ENCODE measurements at places on chromosomes 1 and 21. TPM values are rescaled to one million over a fixed set of nuclear protein-coding genes. Genes with fewer than 3 reads are reported as not detected.

EPHA8 gene
- 5.2 TPM for total RNA-seq

TSSK3 gene
- total RNA-seq = 72.9 TPM

SLAMF9 gene
- 2.0 TPM for total RNA-seq

DMRTA2 gene
- total RNA-seq = 3.5 TPM

TDRD5 gene
- total RNA-seq = 26.1 TPM

IL10 gene
- 1.4 TPM for total RNA-seq

GRCh38 chr1:166353213-166353612 is 186.4 kb upstream of the FAM78B start:
- no peak for DNase-seq
- no peak overlapping the region for H3K4me3 ChIP-seq
- H3K4me1 ChIP-seq = no peaks in the 10 kb centered on the region

GRCh38 chr1:36349839-36350238 is 26.4 kb upstream of the EVA1B start:
- no peak overlapping the region for H3K4me3 ChIP-seq
- peak; percentile 44 for DNase-seq
- peaks cover 17% of the 10 kb centered on the region for H3K4me1 ChIP-seq
- peak overlapping the region; percentile 45 for H3K27ac ChIP-seq
- no peaks in the 10 kb centered on the region for H3K36me3 ChIP-seq
- no peaks in the 10 kb centered on the region for H3K27me3 ChIP-seq

GRCh38 chr1:78683079-78683478 is 33.4 kb downstream of the IFI44 start:
- H3K4me1 ChIP-seq = no peaks in the 10 kb centered on the region
- H3K27me3 ChIP-seq = no peaks in the 10 kb centered on the region
- H3K36me3 ChIP-seq = no peaks in the 10 kb centered on the region

- no peak for DNase-seq
- H3K36me3 ChIP-seq = no peaks in the 10 kb centered on the region
- no peak overlapping the region for H3K27ac ChIP-seq
- no peaks in the 10 kb centered on the region for H3K27me3 ChIP-seq
- peaks cover 2% of the 10 kb centered on the region for H3K4me1 ChIP-seq
These were observed 23.3 kb upstream of the DPT start for GRCh38 chr1:168752171-168752832.

GRCh38 chr1:3229081-3229725 is 160.2 kb downstream of the PRDM16 start:
- H3K36me3 ChIP-seq = no peaks in the 10 kb centered on the region
- H3K27ac ChIP-seq = no peak overlapping the region
- H3K27me3 ChIP-seq = no peaks in the 10 kb centered on the region
- H3K4me3 ChIP-seq = no peak overlapping the region
- H3K4me1 ChIP-seq = no peaks in the 10 kb centered on the region

- H3K4me3 ChIP-seq = no peak overlapping the region
- H3K27ac ChIP-seq = no peak overlapping the region
- no peaks in the 10 kb centered on the region for H3K4me1 ChIP-seq
- DNase-seq = no peak
These were observed 16.1 kb upstream of the CHI3L1 start for GRCh38 chr1:203202431-203203245.

- H3K27me3 ChIP-seq = no peaks in the 10 kb centered on the region
- no peaks in the 10 kb centered on the region for H3K4me1 ChIP-seq
- H3K36me3 ChIP-seq = no peaks in the 10 kb centered on the region
- H3K27ac ChIP-seq = no peak overlapping the region
These were observed 41.4 kb downstream of the HMGB4 start for GRCh38 chr1:33905241-33905640.

- H3K4me3 ChIP-seq = no peak overlapping the region
- DNase-seq = no peak
- no peaks in the 10 kb centered on the region for H3K36me3 ChIP-seq
These were observed 216.7 kb downstream of the TRABD2B start for GRCh38 chr1:47780469-47780995.

DNA sequence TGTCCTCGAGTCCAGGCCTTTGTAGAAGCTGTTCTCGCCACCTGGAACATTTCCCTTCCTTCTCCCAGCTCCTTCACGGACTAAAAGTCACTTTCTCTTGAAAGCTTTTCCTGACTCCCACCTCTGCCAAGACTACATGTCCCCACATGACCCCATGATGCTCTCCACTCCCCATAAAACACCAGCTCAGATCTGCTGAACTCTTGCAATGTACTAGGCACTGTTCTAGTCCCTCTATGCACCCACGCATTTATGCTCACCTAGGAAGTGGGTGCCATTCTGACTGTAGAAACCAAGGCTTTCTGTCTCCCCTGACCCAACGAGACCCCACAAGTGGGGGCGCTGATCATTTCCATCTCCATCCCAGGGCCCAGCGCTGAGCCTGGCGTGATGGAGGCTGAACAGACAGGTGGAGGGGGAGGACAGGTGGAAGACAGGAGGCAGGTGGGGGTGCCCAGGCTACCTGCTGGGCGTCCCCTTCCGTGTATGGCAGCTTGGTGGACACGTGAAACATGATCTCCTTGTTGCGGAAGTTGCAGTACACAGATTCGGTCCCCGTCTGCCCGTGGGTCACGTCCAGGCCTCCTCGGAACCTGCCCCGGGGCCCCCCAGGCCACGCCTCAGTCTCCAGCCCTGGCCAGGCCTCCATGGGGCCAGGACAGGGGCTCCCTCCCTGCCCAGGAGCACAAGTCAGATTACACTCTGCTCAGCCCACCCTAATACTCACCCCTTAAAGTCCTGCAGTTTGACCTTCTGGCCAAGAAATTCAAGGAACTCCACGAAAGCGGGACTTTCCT is 58.0 kb downstream of the RAP1GAP start:
- no peaks in the 10 kb centered on the region for H3K36me3 ChIP-seq
- no peak overlapping the region for H3K4me3 ChIP-seq
- H3K27me3 ChIP-seq = no peaks in the 10 kb centered on the region
- DNase-seq = no peak
- no peak overlapping the region for H3K27ac ChIP-seq

DNA sequence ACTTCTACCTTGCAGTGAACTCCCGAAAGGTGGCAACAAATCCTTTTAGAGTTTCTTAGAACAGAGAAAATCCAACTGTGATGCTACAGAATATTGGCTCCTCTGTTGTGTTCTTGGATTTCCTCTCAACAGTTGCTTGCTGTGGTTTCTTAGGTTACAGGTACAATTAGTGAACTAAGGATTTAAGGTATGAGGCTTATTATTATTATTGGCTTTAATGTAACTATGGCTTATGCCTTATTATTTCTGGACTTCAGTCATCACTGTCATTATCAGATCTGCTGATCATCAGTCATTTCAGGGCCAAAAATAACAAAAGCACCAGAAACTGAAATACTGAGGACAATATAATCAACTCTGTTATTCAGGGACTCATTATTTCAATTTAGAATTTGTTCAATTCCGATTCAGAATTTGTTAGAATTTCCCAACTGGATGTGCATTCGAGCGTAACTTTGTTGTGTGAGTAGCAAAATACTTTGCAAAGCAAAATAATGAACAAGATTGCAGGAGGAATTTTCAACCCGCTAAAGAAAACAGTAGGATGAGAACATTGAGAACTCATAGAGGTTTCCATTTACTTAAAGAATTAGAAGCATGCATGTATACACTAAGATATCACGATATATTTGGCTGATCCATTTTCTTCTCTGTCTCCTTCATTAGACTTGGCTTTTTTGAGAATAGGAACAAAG is 65.5 kb upstream of the AK4 start:
- H3K36me3 ChIP-seq = no peaks in the 10 kb centered on the region
- H3K4me1 ChIP-seq = no peaks in the 10 kb centered on the region
- no peak for DNase-seq
- no peak overlapping the region for H3K27ac ChIP-seq
- H3K27me3 ChIP-seq = no peaks in the 10 kb centered on the region
- H3K4me3 ChIP-seq = no peak overlapping the region

Measured in testis (tissue), 5 donors.